Left lung (tissue), 14 donors: ENCODE measurements at places on chromosomes 5 and 9. TPM values are rescaled to one million over a fixed set of nuclear protein-coding genes. Genes with fewer than 3 reads are reported as not detected.

CD274 gene
- polyA plus RNA-seq, result 1.0 TPM

ANKRD20A1 gene
- polyA plus RNA-seq, result 1.4 TPM

TMEM174 gene
- not detected for polyA plus RNA-seq

CNTFR gene
- 35.6 TPM for polyA plus RNA-seq

SLCO6A1 gene
- not detected for polyA plus RNA-seq

THOC3 gene
- polyA plus RNA-seq, result 50.5 TPM

SHROOM1 gene
- 10.5 TPM for polyA plus RNA-seq

TOR4A gene
- polyA plus RNA-seq, result 8.5 TPM

DNA sequence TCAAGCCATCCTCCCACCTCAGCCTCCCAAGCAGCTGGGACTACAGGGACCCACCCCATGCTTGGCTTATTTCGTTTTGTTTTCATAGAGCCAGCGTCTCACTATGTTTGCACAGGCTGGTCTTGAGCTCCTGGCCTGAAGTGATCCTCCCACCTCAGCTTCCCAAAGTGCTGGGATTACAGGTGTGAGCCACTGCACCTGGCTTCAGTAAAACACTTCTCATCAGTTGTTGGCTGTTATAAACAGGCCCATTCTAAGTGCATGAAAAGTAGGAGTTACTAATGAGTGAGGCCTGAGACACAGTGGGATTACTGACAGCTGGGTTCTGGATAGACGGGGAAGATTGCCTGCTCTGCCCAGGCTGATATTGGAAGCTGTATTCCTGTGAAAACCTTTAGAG lies 3.5 kb downstream of the CRB2 start:
- no peak for DNase-seq

- DNase-seq, result no peak
These were observed 51.2 kb downstream of the MAN2A1 start for GRCh38 chr5:109740966-109741365.

GRCh38 chr5:131928957-131929356 lies 16.5 kb downstream of the MEIKIN start:
- no peak for DNase-seq

- no peak for DNase-seq
These were observed 1019.5 kb upstream of the SEMA6A start for GRCh38 chr5:117594166-117594565.

DNA sequence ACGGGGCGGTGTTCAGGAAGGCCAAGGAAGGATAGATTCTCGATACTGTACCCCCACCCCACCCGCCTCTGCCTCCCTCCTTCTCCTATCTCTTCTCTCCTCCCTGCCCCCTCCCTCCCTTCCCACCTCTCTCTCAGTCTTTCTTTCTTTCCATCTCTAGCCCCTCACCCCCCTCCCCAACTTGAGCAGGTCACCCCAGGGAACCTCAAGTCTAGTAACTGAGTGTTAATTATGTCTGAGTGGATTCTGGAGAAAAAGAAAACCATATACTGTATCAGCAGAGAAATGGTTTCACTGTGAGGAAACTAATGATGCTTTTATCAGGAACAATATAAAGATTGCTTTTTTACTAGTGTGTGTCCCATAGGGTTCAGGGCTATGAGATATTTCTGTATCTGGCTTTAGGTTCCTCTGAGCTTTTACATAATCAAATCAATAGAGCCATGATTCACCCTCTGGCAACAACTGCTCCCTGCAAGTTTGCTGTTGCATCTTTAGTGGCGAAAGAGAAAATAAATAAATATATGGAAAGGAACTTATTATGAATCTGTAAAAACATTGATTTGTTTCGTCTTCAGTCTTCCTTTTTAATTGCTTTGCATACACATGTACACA lies 639.7 kb downstream of the CCDC171 start:
- DNase-seq, result no peak

GRCh38 chr5:60026161-60026560 lies 132.6 kb upstream of the PDE4D start:
- DNase-seq, result no peak
